ENCODE measurements at places on chromosomes 4 and X.

- no peak for DNase-seq
These were observed 117.2 kb downstream of the TMEM144 start for GRCh38 chr4:158327525-158327924.

GRCh38 chrX:49695276-49696180 is at the start of gene PAGE1:
Gene PAGE1 (minus strand): TSS chrX:49695984. CDS start chrX:49694770, 1,214 bp downstream.
- no peak for DNase-seq

GRCh38 chr4:48913346-48913745 is 6.8 kb upstream of the OCIAD2 start:
- no peak for DNase-seq

DNA sequence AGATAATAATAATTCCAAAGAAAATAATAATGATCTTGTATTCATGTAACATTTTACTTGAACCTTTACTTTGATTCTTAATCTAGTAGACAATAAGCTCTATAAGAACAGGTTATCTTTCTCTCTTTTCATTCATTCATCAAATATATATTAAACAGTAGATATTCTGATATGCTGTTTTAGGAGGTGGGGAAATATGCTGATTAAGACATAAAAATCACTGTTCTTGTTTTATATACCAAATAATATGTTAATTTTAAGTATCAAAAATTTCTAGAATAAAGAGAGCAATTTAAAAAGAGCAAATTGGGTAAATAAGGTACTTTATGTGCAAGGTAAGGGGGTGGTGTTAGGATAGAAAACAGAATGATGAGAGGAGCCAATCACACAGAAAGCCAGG is 401.9 kb downstream of the PDHA2 start:
- no peak for DNase-seq

DNA sequence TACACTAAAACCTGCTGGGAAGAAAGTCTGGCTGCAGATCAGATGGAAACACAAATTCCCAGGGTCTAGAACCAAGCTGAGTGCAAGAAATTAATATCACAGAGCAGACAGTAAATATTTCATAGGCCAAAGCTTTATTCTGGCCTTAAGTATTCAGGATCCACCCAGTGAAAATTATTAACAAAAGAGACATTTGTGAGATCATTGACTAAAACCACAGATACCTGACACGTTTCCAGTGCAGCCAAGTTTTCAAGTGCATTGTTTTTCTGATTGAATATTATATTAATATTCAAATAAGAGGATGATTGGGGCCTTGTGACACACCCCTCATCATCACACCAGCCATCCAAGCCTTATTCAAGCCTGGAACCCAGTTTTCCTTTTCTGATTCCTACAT is 10.3 kb downstream of the ELOVL6 start:
- DNase-seq: no peak

DNA sequence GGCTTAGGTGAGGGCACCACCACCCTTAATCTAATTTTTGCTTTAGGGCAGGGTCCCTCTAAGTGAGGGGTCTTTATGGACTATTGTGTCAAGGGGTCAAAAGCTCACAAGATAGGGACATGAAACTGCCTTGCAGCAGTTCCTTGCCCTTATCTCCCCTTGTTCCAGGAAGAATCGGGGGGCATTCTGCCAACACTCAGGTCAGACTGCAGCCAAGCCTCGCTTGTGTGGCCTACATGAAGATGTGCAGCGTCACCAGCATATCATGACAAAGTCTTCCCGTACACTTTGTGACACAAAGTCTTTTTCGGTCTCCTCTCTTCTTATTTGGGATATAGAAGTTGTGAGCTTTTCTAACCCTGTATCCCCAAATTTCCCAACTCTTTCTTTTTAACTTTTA is 17.5 kb upstream of the USP9X start:
- DNase-seq: no peak

- no peak for DNase-seq
These were observed 909.0 kb downstream of the CENPC start for GRCh38 chr4:66636349-66636748.

DNA sequence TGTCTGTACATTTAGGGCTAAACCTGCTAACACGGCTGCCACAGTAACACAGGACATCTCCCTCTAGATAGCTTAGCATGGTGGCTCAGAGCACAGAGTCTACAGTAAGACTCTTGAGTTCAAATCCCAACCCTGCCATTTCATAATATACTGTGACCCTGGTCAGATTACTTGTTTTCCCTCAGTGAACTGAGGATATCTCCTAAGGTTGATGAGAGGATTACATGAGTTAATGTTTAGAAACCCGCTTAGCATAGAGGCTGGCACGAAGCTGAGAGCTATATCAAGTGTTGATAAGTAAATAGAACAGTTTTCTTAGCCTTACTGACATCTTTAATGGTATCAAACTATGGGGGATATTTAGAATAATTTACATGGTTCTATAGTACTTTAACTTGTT is 37.2 kb downstream of the CASP3 start:
- no peak for DNase-seq

All from suppressor macrophage (primary cell).